Articular chondrocyte of knee joint (primary cell): ENCODE measurements at places on chromosomes 3 and 15. TPM values are rescaled to one million over a fixed set of nuclear protein-coding genes. Genes with fewer than 3 reads are reported as not detected.

Gene CRBN
- total RNA-seq: 54.7 and 89.2 TPM in 2 replicates

Gene PGBD4
- 2.1 TPM in 2 replicates for total RNA-seq

Gene UNC13C
- not detected in 2 replicates for total RNA-seq

Gene KCNMB3
- total RNA-seq: 1.3 and 2.9 TPM in 2 replicates

Gene GOLGA6L10
- 0.32 and 0.39 TPM in 2 replicates for total RNA-seq

Gene SI
- not detected in 2 replicates for total RNA-seq

Gene CCDC39
- total RNA-seq: 0.13 TPM in 1 of 2 replicates, not detected in the other

Gene IRAK2
- 3.7 and 7.9 TPM in 2 replicates for total RNA-seq
